Effector CD8-positive, alpha-beta T cell (primary cell): ENCODE measurements at places on chromosomes 4 and X.

DNA sequence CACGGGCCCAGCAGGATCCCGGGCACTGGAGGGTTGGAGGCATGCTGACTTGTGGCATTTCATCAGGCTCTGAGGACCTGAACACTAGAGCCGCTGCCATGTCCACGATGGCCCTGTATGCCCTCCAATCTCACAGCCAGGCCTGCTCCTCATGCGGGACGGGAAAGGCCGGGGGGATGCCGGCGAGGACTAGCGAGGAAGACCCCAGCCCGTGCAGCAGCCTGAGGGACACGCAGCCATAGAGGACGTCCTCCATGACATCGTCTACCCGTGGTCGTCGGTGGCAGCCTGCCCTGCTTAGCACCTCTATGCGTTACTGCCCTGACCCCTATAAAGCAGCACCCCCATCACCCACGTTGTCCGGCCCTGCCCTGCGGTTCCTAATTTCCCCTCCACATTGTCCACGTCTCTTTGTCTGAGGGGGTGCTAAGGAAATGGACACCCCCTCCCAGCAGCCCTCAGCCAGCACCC is 32.6 kb downstream of the HMX1 start:
- DNase-seq = no peak

- DNase-seq = no peak
Measured at GRCh38 chr4:41060352-41061334, 153.7 kb downstream of the APBB2 start.

DNA sequence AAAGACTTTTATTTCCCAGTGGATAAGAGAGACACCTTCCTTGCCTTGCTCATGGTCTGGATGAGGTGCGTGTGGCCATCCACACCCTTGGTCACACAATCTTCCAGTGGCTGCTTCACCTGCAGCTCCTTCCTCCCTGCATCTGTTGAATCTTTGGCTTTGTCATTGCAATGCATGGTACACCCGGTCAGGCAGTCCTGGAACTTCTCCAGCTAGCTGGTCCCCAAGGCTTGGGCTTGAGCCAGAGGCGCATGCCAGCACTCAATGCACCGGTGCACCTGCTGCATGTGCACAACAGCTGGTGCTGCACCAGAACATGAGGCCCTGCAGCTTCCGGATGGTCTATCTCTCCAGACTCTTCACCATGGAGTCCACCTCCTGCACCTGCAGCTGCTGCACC is 31.7 kb downstream of the SCML1 start:
- no peak for DNase-seq

- no peak for DNase-seq
Measured at GRCh38 chrX:150202641-150203247, 160.4 kb upstream of the MAMLD1 start.

GRCh38 chr4:25504932-25505636 is 128.0 kb downstream of the ANAPC4 start:
- no peak for DNase-seq

DNA sequence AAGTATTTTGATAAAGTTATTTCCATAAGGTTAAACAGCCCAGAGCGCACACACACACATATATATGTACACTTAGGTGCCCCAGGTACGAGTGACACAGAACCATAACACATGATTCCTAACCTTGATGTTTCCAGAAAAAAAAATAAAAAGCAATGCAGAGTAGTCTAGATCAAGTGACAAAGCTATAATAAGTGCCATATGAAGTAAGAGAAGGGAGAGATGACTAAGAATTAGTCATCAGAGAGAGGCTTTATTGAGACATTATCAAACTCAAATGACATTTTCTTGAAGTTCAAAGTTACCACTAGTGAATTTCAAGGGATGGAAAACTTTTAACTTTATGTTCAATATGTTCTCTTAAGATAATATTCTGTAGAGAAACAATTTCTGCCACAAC is 215.0 kb downstream of the HTR2C start:
- DNase-seq = no peak

- no peak for DNase-seq
Measured at GRCh38 chrX:5431823-5432222, 796.8 kb downstream of the NLGN4X start.

DNA sequence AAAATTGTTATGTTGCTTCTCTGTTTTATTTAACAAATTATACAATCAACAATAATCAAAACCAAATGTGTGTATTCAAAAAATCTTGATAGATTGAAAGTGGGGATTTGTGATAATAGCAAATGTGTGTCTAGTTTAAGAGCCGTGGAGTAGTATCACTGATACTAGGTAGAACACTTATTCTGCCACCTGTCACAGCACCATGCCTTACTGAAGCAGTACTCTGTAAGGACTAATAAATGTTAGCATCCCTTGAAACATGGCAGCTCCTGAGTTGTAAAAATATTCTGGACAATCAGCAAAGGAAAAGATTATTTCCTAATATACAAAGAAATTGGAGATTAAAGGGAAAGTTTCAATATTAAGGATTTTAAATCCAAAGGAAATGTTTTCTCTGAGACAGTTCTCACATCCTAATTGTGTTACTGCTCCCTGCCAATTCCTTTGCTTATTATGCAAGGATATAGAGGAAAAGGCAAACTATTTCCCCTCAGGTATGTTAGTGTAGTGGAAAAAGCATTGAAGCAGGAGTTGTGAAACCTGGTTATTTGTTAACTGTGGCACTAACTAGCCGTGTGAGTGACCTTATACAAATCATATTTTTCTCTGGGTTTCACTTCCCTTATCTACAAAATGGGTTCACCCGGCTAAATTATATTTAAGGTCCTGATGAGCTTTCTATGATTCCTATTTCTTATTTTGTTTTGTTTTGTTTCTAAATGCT is 303.1 kb downstream of the ARHGAP24 start:
- DNase-seq = no peak

DNA sequence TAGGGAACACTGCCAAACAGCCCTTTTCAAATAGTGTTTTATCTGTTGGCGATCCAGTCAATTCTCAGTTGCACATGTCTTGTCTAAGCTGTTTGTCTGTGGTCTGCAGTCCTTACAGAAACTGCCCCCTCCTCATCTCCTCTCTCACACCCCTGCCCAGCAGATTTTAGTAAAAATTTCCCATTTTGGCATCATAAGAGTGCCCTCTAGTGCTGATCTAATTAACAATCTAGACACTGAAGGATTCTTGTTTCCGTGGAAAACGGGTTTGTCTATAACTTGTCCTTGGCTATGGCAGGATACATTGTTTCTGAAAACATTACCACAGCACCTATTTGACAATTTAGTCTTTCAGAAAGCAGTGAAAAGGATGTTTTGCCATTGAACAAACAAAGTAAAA is 227.2 kb upstream of the MBNL3 start:
- DNase-seq = no peak

DNA sequence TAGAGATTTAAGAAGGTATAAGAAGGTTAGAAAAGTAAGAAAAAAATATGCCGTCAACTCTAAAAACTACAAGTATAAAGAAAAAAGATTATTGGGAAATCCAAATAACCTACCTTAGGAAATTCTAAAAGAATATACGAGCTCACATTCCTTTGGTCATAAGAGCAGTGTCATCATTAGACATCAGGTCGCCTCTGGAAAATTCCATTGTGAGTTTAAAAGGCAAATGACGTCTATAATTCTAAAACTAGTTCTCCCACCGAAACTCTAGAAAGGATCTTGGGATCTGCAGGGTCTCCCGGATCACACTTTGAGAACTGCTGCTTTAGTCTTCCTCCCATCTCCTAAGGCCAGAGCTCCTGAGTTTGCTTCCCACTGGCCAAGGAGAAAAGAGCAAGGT is 518 bp upstream of the SAT1 start:
- DNase-seq = no peak

DNA sequence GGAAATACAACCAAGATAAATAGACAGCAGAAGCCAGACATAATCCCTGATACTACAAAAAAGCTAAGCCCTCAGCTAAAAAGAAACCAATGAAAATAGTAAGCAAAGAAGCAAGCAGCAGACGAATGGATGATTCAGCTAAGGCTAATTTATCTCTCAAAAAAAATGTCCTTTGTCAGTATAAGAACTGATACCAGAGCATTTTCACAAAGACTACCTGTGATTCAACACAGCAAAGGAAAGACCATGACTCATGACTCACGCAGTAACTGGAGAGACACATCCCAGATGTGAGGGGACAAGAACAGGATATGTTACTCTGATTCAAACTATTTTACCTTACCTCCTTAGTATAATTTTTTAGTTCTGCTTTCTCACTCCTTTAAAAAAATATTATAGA is 22.7 kb upstream of the TMPRSS11F start:
- no peak for DNase-seq

- DNase-seq = no peak
Measured at GRCh38 chr4:148162519-148162918, 279.7 kb downstream of the NR3C2 start.

DNA sequence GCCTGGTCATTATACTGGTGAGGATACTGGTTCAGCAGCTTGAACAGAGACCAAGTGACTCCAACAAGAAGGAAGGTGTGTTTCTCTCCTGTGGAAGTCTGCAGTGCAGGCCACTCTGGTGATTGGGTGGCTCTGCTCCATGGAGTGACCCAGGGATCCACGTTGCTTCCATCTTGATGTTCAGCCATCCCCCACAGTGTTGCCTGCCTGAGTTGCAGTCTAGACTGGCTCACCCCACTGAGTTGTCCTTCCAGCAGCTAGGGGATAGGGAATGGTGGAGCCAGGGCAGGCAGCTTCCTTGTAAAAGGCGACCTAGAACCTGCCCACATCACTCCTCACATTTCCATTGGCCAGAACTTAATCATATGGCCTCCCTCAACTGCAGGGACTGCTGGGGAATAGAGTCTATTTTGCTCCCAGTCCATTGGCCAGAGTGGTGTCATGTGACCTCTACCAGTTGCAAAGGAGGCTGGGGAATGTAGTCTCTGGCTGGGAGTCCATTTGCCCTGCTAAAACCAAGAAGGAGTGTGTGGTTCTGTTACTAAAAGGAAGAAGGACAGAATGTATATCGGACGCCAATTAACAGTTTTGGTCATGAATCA is 8.0 kb downstream of the MAN2B2 start:
- DNase-seq = no peak

GRCh38 chr4:142396279-142396678 is 449.8 kb downstream of the INPP4B start:
- DNase-seq = no peak

DNA sequence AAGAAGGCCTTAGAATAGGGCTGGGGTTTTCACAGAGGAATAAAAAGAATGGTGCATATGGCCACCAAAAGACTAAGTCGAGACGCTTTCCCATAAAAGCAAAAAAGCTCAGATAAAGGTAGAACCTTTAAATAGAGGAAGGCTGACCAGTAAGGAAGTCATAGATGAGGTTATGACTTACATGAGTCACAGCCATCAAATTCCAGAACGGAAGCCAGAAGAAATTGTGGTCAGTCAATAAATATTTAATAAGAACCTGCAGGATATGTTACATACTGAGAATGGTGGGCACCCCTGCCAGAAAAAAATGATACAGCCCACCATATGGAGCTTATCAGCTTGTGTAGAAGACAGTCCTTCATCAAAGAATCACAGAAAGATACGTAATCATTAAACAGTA is 120.1 kb downstream of the MANBA start:
- DNase-seq = no peak

- no peak for DNase-seq
Measured at GRCh38 chrX:71168134-71168533, 23.5 kb downstream of the NLGN3 start.

- DNase-seq = no peak
Measured at GRCh38 chr4:153490985-153491483, 24.9 kb downstream of the TMEM131L start.

GRCh38 chrX:141278306-141278705 is 36.0 kb upstream of the SPANXC start:
- DNase-seq = no peak

DNA sequence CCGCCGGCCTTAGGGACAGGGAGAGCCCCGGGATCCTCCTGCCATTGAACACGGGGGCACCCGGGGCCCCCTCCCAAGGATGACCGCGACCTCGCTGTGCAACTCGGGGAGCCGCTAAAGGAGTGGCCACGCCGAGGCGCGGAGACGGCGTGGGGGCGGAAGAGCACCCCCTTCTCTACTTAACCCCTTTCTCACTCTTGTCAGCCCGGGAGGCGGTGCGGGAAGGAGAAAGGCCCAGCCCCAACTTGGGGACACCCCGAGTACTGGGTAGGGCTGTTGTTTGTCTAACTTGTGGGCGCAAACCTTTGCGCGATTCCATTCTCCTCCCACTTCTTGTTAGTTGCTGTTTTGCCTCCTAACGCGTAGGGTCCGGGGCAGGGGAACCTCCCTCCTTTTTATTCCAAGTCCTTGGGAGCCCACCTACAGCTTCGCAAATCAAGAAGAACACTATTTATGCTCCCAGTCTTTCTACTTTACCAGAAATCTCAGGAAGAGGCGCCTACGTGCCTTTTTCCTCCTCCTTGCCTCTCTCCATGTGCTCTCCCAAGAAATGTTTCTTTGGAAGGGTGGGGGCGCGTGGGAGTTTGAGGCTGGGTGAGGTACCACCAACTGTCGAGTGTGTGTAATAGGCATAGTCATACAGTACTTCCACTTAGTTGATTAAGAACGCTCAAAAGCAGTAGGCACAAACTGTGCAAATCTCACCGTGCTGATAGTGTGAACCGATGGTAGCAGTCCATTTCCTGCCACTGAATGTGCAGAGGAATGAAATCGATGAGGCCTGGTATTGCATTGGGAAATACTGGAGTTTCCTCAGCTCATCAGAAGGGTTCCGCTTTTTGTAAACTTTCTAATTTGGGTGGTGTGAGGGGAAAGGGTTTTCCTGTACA is 813 bp downstream of the DIAPH2 start:
- no peak for DNase-seq

- no peak for DNase-seq
Measured at GRCh38 chrX:38117485-38117884, 103.2 kb downstream of the SRPX start.

- DNase-seq = no peak
Measured at GRCh38 chr4:146051728-146052391, 113.2 kb upstream of the ZNF827 start.

DNA sequence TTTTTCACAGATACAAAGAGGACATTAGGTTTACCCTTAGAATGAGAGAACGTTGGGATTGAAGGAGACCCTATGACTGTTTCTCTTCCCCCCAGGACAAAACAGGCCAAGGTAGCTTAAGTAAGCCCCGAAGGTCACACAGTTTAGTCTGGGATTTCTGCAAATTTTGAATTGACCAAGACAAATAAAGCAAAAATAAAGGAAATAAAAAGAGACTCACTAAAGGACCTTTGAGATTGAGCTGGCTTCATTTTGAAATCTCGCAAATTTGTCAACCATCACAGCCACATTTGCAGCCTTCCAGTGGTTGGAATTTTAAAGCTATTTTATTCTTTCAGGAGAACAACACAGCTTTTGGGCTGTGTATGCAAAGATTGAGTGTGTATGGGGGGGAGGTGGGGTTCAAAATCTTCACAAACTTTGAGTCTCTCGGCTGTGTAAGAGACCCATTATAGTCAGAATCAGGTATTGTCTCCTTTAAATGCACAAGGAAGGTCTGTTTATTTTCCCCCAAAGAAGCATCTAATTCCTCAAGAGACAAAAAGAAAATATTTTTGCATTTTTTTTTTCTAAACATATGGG is 4.2 kb downstream of the TMSB4X start:
- no peak for DNase-seq

DNA sequence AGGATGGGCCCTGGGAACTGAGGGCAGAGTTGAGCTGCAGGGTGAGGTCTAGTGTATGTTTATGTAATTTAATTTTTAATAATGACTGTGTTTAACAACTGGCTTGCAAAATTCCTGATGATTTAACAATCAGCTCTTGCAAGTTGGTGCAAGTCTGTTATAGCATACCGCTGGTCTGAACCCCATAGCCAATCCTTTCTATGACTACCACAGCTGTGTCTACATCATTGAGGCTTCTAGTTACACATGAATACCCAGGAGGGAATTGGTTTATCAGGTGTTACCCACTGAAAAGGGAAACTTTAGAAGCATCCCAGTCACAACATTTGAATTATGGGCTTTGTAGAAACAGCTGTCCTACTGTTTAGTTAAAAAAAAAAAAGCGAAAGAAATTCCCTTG is 38.3 kb downstream of the SUPT20HL1 start:
- DNase-seq = no peak
